ENCODE measurements at places on chromosomes 6 and 20. TPM values are rescaled to one million over a fixed set of nuclear protein-coding genes. Genes with fewer than 3 reads are reported as not detected.

- peak; percentile 90 for DNase-seq
Observed at GRCh38 chr6:121838842-121839241, 403.4 kb downstream of the GJA1 start.

- DNase-seq = no peak
Observed at GRCh38 chr6:145225500-145225899, 509.8 kb downstream of the EPM2A start.

DNA sequence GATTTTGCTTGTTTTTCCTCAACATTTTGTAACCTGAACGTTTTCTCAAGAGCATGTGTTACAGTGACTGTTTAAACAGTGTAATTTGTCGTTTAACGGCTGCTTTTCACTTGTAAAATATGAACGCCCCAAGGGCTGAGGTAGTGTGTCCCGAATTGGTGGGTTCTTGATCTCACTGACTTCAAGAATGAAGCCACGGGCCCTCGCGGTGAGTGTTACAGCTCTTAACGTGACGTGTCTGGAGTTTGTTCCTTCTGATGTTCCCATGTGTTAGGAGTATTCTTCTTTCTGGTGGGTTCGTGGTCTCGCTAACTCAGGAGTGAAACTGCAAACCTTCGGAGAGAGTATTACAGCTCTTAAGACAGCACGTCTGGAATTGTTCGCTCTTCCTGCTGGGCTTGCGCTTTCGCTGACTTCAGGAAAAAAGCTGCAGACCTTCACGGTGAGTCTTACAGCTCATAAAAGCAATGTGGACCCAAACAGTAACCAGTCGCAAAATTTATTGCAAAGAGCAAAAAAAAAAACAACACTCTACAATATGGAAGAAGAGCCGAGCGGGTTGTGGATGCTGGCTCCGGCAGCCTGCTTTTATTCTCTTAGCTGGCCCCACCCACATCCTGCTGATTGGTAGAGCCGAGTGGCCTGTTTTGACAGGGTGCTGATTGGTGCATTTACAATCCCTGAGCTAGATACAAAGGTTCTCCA lies 25.1 kb upstream of the TRIM27 start:
- DNase-seq = no peak

DNA sequence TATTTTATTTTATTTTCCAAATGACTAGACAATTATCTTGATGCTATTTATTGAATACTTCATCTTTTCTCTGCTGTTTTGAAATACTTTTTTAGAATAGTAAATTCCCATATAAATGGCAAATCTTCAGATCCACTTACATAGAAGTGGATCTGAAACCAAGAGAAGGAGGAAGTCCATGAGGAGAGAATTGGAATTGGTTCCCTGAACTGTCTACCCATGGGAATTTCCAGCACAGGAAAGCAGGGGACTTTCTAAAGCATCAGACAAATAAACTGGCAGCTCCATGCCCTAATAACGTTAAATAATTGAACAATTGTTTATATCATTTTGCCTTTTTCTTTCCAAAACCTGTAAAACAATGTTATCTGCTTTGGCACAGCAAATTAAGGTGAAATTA lies 47.1 kb upstream of the PNRC1 start:
- no peak for DNase-seq

DNA sequence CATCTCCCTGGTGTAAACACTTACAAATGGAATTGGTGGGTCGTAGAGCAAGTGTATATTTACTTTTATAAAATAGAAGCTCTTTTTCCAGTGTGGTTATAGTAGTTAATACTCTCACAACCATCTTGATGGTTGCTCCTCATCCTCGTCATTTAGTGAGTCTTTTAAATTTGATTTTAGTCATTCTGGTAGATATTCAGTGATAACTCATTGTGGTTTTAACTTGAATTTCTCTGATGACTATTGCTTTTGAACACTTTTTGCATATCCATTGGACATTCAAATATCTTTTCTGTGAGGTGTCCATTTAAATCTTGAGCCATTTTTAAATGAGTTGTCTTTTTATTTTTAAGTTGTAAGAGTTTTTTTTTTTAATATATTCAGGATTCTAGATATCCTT lies 189.2 kb upstream of the PHACTR1 start:
- no peak for DNase-seq

DNA sequence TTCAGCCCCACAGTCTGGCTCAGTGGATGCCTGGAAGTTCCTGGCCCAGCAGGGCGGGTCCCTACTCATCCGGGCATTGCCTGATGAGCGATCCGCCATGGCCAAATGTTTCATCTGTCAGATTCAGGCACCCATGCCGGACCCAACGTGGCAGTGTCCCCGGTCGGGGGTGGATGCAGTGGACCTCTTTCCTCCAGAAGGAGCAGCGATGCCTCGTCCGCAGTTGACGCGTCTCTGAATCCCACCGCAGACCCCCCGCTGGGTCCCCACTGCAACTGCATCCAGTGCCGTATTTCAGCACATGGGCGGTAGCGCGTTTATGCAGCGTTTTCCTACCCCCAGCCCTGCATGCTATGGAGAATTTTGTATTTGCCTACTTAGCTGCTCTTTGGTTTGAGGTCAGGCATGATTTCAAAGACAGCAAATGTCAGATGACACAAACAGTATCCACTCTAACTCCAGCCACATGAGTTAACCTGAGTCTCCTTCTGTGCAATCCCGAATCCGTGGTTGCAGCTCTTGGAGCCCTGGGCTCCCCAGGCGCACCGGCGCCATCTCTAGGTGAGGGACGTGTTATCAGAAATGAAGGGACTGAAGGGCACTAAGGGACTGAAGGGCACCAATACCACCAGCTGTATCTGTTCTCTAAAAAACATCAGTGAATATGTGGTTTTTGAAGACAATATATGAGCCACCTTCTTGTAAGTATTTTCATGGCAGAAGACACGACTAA lies 72.6 kb upstream of the THBS2 start:
- peak; percentile 60 for DNase-seq

GRCh38 chr6:3331971-3332370 lies 73.2 kb downstream of the PSMG4 start:
- DNase-seq = no peak

GRCh38 chr6:96197241-96197640 lies 181.5 kb downstream of the FUT9 start:
- DNase-seq = no peak

- no peak for DNase-seq
Observed at GRCh38 chr6:167919349-167919748, 78.1 kb upstream of the KIF25 start.

- no peak for DNase-seq
Observed at GRCh38 chr6:75481394-75481793, 12.2 kb downstream of the FILIP1 start.

Gene PKIG
- 51.8 TPM for total RNA-seq

Gene NPBWR2
- total RNA-seq = not detected

Gene METTL24
- total RNA-seq = not detected

Gene OVOL2
- 1.0 TPM for total RNA-seq

Gene UNC5CL
- total RNA-seq = not detected

Measured in Daoy (cell line).